ENCODE measurements at places on chromosomes 2 and 18.

DNA sequence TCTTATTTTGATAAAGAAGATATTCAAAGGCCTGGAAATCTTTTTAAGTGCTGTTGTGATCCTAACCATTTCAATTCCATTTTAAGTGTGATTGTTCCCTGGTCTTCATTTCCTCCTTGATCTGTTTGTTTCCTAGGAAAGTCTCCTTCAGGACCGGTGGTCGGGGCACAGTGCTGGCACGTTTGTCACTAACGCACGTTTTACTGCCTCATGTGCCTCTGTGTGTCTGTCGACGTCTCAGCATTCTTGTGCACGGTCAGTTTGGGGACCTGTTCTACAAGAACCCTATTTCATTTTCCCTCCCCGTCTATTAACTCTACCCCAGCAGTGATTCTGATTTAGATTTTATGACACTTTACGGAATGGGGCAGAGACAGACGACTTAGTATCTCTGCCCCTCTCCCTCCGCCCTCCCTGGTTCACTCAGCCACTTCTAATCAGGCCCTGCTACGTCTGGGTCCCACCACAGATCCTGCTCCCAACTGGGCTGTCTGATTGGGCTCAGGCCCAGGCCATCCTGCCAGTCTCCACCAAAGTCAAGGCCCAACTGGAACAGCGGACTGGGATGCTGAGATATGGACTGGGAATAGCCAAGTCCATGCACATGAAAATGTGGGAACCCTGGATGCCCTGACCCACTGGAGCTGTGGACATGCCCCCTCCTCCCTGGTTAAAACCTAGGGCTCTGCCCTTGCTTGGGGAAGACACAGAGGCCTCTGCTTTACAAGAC, 95.6 kb downstream of the TWIST2 start:
- DNase-seq: no peak

DNA sequence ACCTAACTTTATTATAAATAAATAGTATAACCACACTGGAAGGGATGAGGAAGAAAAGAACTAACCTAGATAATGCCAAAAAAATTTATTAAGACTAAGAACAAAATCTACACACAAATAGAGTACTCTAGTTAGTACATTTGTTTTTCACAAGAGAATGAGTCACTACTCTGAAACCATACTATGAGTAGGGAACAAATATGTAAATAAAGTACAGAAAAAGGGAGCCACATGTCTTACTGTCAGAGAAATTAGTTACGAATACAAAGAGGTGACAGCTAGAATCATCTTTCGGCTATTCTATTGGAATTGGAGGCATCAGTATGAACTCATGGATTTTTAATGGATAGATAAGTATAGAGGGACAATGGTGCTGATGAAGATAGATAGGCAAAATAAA, 150.5 kb downstream of the COPS8 start:
- DNase-seq: no peak

DNA sequence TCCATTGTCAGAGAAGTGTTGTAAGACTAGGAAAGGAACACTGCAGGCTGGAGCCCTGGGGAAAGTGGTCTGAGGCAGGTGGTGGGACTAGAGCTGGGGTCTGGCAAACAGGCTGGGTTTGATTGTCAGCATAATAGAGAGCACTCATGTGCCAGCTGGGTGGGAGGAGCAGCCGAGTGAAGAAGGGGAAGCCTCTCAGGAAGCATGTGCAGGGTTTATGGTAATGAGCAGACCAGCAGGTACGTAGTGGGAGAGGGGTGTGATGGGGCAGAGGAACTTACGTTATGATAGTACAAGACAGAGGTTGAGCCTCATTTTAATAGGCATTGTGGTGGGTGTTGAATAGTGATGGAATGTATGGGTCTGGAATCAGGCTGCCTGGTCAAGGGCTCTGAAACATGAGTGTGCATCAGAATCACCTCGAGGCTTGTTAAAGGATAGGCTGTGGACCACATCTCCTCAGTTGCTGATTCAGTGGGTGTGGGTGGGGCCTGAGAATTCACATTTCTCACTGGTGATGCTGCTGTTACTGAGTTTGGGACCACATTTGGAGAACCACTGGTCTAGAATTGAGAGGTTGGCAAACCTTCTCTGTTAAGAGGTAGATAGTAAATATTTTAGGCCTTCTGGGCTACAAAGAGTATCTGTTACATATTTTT, 1.7 kb upstream of the MGAT5 start:
- no peak for DNase-seq

- peak; percentile 25 for DNase-seq
Observed at GRCh38 chr2:18987592-18988073, 370.8 kb downstream of the OSR1 start.

DNA sequence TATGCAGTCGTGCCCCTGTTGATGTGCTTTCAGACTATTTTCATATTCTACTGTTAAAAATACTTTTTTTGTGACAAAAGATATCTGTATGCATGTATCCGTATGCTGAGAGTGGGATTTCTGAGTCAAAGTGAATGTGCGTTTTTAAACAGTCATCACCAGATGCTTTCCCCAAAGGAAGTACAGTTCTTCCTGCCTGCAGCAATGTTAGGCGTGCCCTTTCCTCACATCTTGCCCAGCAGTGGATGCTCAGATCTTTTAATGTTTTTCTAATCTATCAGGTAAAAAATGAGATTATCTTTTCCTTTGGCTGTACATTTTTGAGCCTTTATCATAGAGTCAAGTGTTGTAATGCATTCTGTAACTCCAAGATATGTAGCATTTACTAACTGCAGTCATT, 111.7 kb downstream of the PTPRM start:
- DNase-seq: no peak

GRCh38 chr2:197426723-197427603, 7.9 kb downstream of the SF3B1 start:
- no peak for DNase-seq

DNA sequence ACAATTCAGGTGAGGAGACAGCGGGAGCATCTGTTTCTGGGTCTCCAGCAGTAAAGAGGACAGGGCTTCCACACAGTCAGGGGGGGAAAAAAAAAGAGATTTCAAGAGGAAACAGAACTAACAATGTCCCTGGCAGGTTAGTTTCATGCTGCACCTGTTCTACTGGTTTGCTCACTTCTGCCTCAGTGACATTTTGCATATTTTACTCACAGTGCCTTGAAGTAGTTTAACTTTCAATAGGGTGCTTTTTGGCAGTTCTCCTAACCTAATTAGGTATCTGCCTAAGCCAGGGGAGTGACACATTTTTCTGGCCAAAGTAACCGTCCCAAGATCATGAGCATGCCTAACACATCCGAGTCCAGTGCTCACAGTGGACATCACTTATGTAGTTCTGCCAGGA, 109.0 kb upstream of the ALK start:
- no peak for DNase-seq

DNA sequence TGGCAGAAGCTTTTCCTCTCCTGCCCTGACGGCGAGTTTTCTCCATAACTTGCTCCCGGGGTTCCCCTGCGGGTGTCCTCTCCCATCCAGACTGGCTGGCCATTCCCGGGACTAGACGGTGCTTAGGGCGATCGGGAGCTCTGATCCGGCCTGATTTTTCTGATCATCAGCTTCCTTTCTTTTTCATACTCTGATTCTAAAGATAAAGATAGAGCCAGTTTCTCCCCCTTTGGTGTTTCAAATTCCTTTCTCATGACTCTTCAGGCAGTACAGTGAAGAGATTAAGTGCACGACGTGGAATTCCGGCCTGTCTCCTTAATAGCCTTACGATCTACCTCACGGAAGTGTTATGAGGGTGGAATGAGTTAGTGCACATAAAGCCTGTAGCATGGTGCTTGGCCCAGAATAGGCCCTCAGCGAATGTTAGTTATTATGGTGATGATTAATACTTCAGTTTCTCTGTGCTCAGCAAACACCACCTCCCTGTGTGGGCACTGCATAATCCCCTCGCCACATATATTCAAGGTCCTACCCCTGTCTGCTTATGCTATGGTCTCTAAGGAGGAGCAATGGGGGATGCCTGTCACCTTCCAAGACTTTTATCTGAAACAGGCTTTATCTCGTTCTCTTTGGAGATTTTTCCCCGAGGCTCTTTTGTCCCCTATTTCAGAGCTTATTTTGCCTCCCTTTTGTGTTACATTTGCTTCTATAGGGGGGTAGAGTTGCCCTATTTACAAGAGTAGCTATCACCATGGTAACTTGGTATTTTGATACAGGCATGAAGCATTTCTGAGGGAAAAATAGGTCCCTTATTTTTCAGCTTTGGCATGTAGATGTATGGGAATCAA, 254.8 kb downstream of the CDH2 start:
- peak; percentile 13 for DNase-seq

- DNase-seq: peak; percentile 47
Observed at GRCh38 chr2:32632089-32632488, 4.2 kb downstream of the TTC27 start.

- DNase-seq: peak; percentile 4
Observed at GRCh38 chr2:18749912-18750526, 160.7 kb upstream of the NT5C1B start.

GRCh38 chr2:119179202-119179601, 20.7 kb upstream of the C1QL2 start:
- peak; percentile 78 for DNase-seq

DNA sequence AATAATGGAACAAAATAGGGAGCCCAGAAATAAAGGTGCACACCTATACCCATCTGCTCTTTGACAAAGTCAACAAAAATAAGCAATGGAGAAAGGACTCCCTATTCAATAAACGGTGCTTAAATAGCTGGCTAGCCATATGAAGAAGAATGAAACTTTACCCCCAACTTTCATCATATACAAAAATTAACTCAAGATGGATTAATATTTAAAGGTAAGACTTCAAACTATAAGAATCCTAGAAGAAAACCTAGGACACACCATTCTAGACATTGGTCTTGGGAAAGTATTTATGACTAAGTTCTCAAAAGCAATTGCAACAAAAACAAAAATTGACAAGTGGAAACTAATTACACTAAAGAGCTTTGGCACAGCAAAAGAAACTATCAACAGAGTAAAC, 139.1 kb downstream of the DNAH7 start:
- no peak for DNase-seq

DNA sequence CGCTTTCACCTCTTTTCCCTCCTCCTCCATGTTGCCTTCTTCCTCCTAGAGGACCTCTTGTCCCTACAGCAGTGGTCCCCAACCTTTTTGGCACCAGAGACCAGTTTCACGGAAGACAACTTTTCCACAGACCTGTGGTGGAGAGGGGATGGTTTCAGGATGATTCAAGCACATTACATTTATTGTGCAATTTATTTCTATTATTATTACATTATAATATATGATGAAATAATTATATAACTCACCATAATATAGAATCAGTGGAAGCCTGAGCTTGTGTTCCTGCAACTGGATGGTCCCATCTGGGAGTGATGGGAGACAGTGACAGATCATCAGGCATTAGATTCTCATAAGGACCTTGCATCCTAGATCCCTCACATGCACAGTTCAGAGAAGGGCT, 152.2 kb upstream of the NCKAP5 start:
- DNase-seq: no peak

- no peak for DNase-seq
Observed at GRCh38 chr2:6999211-6999877, 82.1 kb downstream of the RNF144A start.

DNA sequence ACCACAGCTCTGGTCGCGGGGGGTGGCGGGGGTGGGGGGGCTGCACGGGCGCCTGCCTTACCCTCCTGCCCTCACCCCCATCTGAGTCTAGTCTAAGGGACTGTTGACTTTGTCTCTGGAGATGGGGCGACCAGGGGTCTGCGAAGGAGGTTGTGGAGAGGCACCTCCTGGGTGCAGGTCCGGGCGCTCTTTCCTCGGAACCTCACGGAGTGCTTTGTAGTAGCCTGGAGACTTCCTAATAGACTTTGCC, 141.3 kb downstream of the MEIS1 start:
- DNase-seq: no peak

- DNase-seq: no peak
Observed at GRCh38 chr18:39675906-39676305, 2110.3 kb upstream of the CELF4 start.

DNA sequence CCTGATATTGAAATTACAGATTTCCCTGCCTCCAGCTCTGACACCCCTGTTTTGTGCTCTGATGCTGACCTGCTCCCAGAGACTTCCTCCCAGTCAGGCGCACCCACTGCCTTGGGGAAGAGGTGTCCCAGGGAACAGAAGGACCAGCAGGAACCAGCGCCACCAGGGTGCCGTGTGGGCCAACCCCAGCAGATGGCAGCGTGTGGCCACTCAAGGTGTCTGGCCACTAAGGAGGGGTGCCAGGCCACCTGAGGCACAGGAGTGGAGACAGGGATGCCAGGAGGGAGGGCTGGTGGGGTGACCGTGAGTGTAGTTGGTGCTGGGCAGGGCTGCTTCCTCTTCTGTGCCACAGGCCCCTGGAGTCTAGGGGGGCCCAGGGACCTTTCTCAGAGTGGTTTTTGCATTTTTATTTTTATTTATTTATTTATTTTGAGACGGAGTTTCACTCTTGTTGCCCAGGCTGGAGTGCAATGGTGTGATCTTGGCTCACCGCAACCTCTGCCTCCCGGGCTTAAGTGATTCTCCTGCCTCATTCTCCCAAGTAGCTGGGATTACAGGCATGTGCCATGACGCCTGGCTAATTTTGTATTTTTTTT, 56.0 kb downstream of the TEX44 start:
- peak; percentile 56 for DNase-seq

DNA sequence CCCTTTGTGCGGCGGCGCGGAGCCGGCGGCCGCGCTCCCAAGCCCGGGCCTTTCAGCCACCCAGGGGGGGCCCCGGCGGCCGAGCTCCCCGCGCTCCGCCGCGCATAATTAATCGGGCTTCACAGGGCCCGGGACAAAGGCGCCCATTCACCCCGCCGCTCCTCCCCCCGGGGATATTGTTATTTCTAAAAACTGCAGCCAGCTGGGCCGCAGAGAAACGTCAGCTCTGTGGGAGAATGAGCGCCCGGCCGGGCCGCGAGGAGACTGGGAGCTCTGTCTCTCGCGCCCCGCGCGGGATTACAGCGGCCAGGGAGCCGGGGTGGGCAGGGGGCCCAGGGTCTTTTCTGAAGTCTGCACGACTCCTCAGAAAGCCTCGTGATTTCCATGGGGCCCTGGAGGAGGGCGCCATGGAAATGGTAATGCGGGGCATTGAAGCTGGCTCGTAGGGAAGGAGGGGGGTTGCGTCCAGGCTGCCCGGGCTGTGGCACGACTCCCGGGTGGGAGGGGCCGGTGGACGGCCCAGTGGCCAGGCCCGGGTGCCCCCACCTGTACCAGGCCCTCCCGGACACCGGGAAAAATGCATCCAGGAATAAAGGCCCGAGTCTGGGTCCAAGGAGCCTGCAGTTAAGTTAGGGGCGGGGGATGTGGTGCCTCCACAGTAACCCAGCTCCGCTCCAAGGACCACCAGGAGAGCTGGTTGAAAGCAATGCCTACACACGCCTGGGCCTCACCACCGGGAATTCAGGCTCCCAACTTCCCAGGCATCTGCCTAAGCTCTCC, 125.3 kb downstream of the ZFP36L2 start:
- no peak for DNase-seq

GRCh38 chr18:36724591-36725001, 104.2 kb downstream of the TPGS2 start:
- no peak for DNase-seq

GRCh38 chr2:200494048-200494447, 15.8 kb downstream of the KCTD18 start:
- DNase-seq: no peak

GRCh38 chr2:468648-469336, 180.9 kb upstream of the ALKAL2 start:
- DNase-seq: no peak
